ENCODE measurements at places on chromosomes 6 and 20.
A peak's percentile ranks its signal among the peaks of the same experiment; 100 is the strongest.

DNA sequence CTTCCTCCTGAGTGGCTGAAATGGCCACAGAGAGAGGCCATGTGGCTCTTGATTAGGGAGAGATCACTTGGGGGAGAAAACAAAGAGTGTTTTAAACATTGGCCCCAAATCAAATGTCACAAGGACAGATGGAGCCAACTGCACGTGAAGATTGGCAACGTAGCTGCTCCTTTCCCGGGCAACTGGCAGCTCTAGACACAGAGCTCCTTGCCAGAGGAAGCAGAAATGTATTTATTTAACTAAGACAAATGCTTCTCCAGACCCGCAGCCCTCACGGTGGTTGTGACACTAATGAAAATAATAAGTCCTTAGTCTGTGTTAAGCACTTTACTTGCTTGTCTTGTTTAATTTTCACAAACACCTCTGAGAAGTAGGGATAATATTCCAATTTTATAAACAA is 49.6 kb upstream of the DSN1 start:
- DNase-seq = no peak

GRCh38 chr20:16587066-16587465 is 13.8 kb upstream of the KIF16B start:
- no peak for DNase-seq

- DNase-seq = no peak
Measured at GRCh38 chr6:63460971-63461370, 111.3 kb upstream of the LOC128125822 start.

DNA sequence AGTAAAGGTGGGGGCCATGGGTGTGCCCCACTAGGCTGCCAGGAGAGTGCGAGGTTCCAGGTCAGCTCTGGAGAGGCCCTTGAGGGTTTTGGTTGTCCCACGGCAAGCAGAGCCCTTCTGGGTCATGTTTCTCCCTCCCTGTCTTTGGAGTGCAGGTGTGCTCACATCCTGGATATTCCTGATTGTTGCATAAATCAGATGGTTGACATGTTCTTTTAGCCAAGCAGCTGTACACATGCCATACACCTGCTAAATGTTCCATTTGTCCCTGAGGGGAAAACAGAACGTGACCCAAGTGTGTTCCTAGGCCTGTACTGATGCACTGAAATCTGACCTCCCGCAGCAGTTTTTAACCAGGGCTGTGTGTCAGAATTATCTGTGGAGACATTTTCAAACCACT is 77.5 kb upstream of the BEND3 start:
- no peak for DNase-seq

- peak; percentile 84 for DNase-seq
Measured at GRCh38 chr6:104705095-104705707, 154.5 kb downstream of the HACE1 start.

DNA sequence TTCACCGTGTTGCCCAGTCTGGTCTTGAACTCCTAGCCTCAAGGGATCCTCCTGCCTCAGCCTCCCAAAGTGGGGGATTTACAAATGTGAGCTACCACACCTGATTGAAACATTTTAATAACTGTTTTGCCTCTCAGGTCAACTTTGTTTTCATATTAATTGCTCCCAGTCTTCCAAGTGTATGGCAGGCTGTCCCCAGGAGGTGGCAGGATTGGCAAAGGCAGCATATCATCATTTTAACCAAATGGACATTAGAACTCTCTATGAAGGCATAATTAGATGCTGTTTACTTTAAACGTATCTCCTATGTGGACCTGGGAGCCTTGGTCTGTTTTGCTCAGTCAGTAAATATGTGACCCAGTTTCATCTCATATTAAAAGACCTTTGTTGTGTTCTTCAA is 59.2 kb upstream of the CSE1L start:
- peak; percentile 49 for DNase-seq

DNA sequence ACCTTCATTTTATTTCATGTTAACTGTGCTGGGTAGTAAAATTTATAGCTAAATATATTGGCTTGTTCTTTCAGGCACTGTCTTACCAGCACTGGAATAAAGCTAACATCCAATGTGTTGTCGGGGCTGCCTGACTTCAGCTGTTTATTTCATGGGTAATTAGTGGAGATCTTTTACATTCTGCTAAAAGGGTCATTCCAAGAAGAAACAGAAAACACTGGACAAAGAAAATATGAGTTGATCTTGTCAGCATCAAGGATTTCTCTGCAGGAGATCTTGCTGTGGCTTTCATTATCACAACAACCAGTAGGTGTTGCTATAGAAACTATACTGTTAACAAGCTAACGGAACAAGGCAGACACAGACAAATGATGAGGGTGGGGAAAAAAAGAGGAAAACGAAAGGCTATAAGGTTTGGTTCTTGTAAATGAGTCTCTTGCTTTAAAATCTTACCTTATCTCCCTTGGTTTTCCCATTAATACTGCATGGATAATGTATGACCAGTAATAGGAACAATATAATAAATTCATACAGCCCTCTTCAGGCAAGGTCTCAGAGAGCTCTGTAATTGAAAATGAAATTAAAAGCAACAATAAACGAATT is 206.8 kb downstream of the SIM1 start:
- DNase-seq = peak; percentile 27

- DNase-seq = no peak
Measured at GRCh38 chr20:5090191-5090590, 29.6 kb downstream of the PCNA start.

- no peak for DNase-seq
Measured at GRCh38 chr20:1424336-1424735, 31.5 kb upstream of the FKBP1A start.

DNA sequence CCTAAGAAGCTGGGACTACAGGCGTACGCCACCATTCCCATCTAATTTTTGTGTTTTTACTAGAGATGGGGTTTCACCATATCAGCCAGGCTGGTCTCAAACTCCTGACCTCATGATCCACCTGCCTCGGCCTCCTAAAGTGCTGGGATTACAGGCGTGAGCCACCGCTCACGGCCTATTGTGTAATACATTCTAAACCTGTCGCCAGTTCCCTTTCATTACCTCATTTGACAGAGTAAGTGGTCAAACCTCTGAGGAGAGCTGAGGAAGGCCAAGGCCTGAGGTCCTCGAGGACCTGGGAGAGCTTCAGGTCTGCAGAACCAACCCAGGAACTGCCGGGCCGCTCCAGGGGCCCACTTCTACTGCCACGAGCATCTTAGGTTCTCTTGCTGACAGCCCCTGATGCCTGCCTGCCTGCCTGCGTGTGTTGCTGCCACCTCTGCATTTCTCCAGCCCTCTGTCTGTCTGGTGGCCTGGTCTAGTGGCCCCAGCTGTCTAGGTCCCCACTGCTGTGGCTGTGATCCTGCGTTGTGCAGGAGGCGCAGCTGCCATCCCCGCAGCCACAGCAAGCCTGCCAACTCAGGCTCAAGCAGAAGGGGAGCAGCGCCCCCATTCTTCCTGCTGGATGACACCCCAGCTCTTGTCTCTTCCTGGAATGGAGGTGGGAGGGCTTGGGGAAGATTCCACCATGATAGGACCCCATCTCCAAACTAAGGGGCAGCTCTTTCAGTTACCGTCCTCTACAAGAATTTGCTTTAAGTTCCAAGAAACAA is 45.3 kb downstream of the PRR18 start:
- DNase-seq = no peak

DNA sequence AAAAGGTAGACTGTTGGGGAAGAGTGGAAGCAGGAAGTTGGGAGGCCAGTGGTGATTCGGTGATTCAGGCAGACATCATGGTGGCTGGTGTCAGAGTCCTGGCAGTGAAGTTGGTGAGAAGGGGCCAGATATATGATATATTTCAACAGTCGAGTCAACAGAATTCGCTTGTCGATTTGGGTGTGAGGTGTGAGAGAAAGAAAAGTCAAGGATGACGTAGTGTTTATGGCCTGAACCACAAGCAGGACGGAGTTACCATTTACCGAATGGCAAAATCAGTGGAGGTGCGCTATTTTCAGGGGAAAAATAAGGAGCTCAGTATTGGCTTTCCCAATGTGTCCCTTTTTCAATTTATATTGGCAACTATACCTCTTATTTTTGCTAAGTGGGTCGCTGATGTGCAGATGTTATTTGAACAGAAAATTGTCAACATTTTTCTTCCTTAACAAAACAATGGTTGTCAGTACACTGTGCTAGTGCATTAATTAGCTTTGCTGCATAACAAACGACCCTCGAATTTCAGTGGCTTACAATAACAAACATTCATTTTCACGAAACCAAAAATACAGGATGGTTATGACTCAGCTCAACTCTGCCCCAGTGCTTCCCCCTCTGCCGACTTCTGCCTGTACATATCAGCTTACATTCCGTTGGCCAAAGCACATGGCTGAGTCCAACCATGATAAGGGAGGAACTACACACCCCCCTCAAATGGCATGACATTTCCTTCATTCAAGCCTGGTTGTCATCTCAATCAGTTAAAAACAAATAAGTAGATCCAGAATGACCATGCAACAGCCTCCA is 255.0 kb upstream of the ZFP64 start:
- peak; percentile 7 for DNase-seq

- DNase-seq = no peak
Measured at GRCh38 chr6:107819217-107819616, 4.9 kb downstream of the SCML4 start.

- DNase-seq = no peak
Measured at GRCh38 chr6:37011656-37012378, 6.4 kb downstream of the FGD2 start.

- no peak for DNase-seq
Measured at GRCh38 chr6:14900919-14901318, 344.9 kb upstream of the JARID2 start.

DNA sequence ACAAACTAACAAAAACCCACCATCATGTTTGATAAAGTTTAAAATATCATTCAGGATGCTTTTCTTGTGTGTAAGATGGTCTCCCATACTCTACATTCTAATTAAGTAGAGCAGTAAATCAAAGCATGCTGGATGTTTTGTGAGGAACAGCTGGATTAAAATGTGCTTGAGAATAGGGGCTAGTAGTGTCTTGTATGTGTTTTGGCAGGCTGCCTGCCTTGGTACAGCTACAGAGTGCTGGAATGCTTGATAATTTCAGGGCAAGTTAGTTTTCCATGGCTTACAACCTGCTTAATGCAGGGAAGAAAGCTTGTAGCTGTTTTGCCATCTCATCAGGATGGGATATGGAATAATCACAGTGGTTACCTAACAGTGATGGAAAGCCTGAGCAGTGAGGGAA is 636.6 kb upstream of the MMS22L start:
- no peak for DNase-seq

DNA sequence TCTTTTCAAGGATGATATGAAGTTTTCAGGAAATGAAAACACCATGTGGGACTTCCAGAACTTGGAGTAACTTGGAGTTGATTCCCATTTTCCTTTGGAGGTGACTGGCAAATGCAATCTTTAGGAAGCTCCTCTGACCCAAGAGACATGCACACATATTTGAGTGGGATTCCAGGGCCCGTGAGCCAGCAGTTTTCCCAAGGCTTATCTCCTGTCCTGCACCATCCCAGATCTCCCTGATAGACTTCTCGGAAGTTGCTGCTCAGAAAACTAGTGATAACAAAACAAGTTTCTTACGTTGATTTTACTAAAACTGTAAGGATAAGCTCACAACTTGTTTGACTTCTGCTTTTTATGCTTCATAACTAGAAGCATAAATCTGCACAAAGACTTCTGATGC is 25.6 kb downstream of the SLC35F1 start:
- no peak for DNase-seq

- DNase-seq = no peak
Measured at GRCh38 chr6:69802995-69803394, 6.2 kb upstream of the LMBRD1 start.

DNA sequence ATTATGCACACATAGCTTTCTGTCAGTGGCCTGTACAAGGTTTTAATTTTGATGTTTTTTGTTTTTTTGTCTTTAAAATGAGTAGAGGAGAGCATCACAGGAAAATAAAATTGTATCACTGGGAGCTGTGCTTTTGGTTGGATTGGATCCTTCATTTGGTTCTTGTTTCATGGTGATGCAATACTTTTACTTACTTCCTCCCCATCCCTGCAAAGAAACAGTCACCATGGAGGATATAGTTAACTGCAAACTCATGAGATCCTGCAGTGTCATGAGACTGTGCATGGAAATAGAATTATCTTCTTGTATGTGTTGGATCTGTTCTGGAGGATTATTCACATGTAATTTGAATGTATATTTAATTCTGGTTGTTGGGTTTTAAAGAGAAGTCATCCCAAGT is 122.3 kb downstream of the JARID2 start:
- DNase-seq = no peak

DNA sequence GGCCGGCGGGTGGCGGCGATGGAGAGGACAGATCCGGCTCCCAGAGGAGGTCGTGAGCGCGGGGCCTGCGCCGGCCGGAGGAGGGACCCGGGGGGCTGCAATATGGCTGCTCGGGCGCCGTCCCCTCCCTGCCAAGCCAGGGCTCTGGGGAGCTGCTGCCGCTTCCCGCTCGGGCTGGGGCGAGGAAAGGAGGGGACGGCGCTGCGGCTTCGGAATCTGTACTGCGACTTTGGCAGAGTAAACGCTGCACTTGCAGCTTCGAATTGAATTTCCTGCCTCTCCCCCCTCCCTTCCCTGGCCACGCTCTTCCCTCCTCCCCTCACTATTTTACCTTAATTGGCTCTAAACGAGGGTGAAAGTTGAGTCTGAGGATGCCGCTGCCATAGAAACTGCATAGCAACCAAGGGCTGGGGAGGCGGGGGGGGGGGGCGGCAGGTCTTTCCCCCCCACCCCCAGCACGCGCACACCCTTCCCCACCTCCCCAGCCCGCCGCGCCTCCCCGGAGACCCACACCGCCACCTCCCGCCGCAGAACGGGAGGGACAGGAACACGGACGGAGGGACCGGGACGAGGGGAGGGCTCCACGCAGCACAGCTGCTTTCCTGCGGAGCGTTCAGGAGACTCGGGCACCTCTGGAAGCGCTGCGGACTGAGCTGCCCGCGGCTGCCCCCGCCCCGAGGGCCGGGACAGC is 93.9 kb downstream of the RNASET2 start:
- no peak for DNase-seq

DNA sequence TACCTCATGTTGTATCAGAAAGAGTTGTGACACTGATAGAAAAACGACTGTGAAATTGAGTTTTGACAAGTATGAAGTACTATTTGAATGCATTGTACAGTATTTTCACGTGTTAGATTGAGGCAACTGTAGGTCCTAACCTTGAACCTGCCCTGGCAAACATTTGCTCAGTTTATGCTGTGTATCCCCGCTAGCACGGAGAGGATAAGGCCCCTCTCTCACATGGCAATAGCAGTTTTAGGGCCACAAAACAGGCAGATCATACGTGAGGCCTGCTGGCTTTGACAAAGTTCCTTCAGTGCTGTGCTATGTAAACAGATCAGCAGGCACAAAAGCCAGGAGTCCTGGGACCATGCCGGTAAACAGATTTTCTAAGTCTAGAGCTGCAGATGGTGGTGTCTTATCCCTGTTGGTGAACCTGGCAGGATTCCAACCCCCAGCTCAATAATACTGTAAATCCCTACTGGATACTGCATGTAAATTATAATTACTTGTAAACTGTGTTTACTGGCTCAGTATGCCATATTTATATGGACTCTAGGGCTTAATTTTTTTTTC is 23.8 kb upstream of the FAM217A start:
- DNase-seq = no peak

DNA sequence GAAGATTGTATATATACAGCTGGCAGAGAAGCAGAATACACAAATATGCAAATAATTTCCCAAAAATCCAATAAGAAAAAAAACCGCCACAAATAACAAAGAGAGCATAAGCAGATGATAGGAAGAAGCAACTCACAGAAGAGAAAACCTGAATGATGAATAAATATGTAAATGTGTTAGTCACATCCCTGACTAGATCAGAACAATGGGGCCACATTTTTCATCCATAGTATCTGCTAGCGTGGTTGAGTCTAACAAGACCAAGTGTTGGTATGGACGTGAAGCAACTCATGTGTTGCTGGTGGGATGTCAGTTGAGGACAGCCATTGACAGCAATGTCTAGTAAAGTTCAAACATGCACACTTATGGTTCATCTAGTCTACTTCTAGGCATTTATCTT is 3.9 kb upstream of the SLC22A3 start:
- peak; percentile 6 for DNase-seq
